ENCODE measurements at places on chromosomes 7 and 10.

DNA sequence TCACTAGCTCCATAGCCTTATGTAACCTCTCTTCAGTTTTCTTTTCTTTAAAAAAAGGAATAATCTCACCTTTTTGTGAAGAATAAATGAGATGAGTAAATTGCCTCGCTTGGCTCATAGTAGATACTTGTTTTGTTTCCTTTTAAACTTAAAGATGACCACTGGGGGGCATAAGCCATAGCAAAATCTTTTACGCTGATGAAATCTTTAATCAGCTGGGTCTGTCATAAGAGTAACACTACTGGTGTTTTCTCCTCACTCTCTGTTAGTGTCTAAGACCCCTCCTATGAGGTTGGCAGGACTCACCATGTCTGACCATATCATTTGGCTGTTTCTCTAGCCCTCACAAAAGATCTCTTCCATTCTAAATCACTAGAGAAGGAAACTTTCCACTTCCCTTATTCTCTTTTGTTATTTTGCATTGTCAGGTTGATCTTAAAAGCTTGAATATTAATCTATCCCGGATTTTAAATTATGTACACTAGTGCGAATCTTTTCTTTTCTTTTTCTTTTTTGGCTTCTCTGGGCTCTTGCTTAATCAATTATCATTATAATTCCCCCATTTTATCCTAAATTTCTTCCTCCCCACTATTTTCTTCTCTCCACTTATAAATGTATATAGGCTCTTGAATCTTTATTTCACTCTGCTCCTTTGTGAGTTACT is 12.5 kb downstream of the STAG3 start:
- no peak for DNase-seq

DNA sequence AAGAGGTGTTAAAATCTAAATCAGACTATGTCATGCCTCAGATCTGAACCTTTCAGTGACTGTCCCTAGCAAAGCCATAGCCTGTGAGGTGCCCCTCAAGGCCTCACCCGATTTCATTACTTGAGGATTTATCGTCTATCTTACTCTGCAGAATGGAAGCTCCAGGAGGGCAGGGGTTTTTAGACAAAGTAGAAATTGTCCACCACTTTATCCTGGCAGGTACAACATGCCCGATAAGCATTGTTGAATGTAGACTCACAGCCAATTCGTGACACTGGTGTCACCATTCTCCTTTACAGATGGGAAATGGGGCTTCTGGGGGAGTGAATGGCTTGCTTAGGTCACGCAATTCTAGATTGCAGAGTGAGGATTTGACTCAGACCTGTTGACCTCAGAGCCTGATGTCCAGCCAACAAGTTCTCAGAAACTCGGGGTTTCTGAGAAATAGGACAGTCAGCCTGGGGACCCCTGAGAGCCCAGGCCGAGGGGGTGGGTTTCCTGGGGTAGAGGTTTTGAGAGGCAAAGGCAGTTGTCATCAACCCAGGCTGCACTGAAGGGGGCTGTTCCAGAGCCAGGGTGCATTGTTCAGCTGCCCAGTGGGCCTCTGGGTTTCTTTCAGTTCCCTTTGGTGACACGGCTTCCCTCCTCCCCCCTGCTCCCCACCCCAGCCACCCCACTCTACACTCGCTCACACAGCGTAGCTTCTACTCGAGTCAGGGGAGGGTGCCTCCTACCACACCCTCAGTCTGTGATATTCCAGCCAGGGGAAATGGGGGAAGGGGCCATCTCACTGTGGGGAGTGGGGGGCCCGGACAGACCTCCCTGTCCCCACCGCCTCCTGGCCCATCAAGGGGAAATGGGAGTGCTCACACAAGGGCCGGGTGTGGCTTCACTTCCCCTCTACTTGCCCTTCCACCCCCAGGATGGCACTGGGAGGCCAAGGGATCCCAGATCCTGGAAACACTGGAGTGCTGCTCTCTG is 3.1 kb upstream of the IRF5 start:
- no peak for DNase-seq

GRCh38 chr10:124289851-124290795 is 128.6 kb downstream of the OAT start:
- no peak for DNase-seq

DNA sequence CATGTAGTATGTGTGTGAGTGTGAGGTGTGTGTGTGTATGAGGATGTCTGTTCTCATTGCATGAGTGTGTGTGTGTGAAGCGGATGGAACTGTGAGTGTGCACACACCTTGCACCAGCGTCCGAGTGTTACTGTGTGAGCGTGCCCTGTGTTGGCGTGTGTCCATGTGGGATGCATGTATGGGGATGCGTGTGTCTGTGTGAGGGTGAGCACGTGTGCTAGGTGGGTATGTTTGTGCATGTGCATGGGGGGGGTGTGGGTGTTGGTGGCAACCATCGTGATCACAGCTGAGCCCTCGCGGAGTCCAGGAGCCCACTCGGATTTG is 6.4 kb downstream of the KNDC1 start:
- DNase-seq: no peak

- no peak for DNase-seq
These were observed 30.5 kb downstream of the CREB5 start for GRCh38 chr7:28442540-28443420.

GRCh38 chr10:61878740-61879068 is 22.8 kb upstream of the ARID5B start:
- DNase-seq: no peak

DNA sequence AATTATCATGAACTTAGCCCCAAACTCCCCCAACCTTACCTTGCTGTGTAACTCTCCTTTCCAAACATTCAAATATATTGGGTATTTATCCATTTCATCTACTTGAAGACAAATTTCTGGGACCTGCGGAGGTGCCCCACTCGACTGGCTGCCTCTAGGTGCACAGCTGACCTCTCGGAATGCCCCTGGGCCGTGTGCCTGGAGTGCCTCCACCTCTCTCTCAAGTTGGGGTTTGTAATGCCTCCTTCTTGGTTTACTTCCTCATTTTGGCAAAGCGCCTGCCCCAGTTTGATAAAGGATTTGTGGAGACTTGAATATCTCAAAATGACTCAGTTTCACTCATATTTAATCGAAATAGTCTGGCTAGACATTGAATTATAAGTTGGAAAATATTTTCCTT is 16.6 kb downstream of the ZNF777 start:
- DNase-seq: no peak

DNA sequence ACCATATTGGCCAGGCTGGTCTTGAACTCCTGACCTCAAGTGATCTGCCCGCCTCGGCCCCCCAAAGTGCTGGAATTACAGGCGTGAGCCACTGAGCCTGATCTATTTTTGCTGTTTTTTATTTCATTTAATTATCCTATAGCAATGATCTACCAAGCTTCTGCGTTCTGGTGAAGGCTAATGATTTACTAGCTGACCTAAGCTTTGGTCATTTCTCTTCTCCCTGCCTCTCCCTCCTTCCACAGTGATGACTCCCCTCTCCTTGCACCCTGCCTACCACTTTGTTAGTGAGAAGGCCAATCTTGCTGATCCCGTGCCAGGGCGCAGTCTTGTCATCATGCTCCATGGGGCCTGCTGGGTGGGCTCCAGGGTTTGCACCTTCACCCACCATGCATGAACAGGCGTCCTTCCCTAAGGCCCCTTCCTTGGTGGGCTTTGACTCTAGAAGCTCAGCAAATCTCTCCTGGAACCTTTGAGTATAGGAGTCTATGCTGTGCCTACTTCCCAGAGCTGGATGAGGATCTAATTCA is 11.9 kb upstream of the ZCCHC24 start:
- no peak for DNase-seq

GRCh38 chr10:113023017-113023416 is 73.0 kb downstream of the TCF7L2 start:
- no peak for DNase-seq

DNA sequence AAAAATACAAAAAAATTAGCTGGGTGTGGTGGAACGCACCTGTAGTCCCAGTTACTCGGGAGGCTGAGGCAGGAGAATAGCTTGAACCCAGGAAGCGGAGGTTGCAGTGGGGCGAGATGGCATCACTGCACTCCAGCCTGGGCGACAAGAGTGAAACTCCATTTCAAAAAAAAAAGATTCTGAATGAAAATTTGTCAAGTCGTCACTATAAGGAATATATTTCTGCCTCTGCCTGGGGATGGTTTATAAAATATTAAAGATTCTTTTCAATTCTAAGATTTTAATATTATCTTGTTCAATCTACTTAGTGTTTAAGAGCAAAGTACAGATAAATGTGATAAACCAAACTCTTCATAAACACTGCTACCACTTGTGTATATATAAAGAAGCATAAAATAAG is 147.3 kb downstream of the NRBF2 start:
- no peak for DNase-seq

DNA sequence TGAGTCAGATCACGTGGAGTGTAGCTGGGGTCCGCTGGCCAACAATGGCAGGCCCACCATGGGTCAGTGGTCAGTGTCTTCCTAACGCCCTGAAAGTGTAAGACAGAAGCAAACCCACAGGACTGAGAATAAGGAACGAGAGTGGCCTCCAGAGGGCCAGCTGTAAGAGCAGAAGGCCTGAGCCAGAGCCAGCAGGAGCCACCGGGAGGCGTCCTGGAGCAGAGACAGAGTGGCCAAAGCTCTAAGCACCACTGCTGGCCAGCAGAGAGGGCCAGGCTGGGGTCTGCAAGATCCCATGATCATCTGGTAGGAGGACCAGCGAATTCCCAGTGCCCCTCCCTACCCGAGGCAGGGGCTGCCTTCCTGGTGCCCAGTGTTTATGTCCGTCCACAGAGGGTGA is 9.2 kb downstream of the CCDC201 start:
- no peak for DNase-seq

DNA sequence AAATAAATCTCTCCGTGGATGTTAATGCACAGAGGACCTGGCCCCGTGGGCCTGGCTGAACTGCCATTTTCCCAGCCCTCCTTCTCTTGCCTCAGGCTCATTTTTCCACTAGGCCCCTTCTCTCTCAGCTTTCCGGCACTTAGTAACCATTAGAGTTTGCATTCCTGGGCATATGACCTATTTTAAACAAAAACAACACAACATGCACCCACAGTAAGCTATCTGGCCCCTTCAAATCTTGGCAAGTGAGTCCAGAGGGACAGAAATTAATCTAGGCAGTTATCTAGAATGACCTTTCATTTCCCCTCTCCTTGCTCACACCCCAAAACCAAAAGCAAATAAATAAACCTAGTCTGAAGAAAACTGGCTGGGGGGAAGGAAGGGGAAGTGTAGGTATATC is 11.7 kb downstream of the FBXW4 start:
- DNase-seq: no peak

- DNase-seq: no peak
These were observed 252.8 kb downstream of the DPP6 start for GRCh38 chr7:154304740-154305700.

Data from H54 (cell line).